ENCODE measurements at places on chromosomes 12 and 14. TPM values are rescaled to one million over a fixed set of nuclear protein-coding genes. Genes with fewer than 3 reads are reported as not detected.
A peak's percentile ranks its signal among the peaks of the same experiment; 100 is the strongest.

DNA sequence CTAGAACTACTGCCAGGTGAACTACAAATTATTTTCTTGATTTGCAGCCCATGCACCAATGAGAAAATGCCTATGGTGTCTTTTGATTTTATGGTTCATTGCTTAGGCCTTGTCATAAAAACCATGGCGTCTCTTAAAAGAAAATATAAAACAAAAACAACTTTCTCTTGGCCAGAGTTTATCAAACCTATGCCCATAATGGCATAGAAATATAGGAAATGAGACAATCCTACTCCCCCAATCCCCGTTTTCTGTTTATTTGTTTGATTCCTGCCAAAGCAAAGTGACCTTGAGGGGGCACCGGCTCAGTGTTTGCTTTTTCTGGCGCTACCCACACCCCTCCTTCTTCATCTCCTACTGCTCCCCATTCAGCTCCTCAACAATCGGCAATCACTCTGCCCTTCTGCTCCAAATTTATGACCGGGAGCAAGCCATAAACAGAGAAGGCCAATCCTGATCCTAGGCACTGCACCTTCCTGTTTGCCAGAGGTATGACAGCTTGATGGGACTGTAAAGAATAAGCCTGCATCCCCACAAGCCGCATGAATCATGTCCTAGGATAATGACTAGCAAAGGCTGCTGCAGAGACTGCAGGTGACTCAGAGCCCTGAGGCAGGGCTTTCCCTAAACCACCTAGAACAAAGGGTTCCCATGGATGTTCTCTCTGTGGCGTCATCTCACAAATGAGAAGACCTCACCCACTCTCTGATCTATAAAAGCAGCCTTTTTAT is 874.9 kb downstream of the NRXN3 start:
- DNase-seq: peak; percentile 12

GRCh38 chr12:102479939-102480338 is 424 bp downstream of the IGF1 start:
- no peak for DNase-seq

DNA sequence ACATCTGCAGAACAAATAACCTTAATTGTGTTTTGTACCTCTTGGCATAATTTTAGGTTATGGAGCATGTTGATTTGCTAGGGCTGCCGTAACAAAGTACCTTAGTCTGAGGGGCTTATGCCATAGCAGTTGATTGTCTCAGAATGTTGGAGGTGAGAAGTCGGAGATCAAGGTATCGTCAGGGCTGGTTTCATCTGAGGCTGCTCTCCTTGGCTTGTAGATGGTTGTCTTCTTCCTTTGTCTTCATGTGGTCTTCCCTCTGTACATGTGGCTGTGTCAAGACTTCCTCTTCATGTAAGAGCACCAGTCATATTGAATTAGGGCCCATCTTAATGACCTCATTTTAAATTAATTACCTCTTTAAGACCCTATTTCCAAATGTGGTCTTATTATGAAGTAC is 64.4 kb upstream of the PTHLH start:
- DNase-seq: no peak

DNA sequence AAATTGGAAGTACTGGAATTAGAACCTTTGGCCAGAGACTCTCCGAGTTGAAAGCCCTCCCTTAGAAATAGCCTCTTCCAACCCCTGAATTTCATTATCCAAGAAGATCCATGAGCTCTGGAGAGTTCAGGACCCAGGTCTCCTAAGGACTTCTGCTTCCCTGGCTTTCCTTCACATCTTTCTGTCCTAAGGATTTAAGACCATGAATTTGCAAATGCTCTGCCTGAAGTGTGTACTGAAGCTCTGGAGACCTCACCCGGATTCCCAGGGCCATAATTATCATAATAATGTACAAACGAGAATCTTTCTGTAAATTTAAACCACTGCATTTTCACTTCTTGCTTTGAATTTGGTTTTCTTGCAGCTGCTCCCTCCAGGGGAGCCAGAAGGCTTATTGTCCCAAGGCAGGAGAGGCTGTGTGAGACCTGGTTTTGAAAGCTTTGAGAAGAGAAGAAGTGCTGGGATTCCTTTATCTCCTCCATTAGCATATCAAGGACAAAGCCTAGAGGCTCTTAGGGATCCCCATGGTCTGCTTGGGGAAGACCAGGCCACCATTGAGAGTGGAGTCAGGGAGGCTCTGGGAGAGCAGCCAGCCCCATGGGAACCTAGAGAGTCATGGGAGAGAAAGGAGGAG is 41.1 kb downstream of the GLRX5 start:
- DNase-seq: peak; percentile 53

FGF6 gene
- not detected for total RNA-seq

LALBA gene
- total RNA-seq: not detected

- DNase-seq: peak; percentile 75
Measured at GRCh38 chr14:60485598-60486251, at the start of gene C14orf39. TSS of gene C14orf39 (minus strand) at chr14:60486063. CDS start at chr14:60485078, 985 bp downstream.

POTEG gene
- total RNA-seq: not detected

- DNase-seq: peak; percentile 48
Measured at GRCh38 chr14:102539544-102540314, 30.2 kb upstream of the ANKRD9 start.

C3AR1 gene
- not detected for total RNA-seq

DNA sequence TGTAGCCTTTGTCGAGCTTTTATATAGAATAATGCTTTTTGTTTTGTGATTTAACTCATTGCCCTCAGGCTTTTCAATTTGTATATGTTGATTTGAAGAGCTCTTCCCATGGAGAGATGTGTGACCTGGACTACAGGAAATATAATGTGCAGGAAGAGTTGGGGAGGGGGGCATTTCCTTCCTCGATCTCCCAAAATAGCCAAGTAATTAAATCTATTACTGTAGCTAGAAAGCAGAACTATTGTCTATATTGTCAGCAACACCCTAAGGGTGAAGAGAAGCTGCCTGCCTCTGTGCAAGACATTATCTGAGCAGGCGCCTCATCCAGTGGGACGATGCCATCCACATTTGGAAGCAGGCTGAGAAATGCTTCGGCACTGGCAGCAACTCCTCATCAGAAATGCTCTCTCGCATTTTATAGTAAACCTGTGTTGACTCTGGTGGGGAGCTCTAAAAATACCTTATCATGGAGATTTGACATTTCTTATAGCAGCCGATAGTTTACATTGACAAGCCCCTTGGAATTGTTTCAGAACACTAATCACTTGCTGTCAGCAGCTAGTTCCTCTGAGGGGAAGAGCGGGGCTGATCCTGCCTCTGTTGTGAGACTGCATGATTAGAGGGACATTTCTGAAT is 392.5 kb upstream of the RGS6 start:
- no peak for DNase-seq

SIRT4 gene
- 4.1 TPM for total RNA-seq

- no peak for DNase-seq
Measured at GRCh38 chr12:109999983-110000505, 814 bp downstream of the ANKRD13A start.

HOXC6 gene
- total RNA-seq: not detected

DNA sequence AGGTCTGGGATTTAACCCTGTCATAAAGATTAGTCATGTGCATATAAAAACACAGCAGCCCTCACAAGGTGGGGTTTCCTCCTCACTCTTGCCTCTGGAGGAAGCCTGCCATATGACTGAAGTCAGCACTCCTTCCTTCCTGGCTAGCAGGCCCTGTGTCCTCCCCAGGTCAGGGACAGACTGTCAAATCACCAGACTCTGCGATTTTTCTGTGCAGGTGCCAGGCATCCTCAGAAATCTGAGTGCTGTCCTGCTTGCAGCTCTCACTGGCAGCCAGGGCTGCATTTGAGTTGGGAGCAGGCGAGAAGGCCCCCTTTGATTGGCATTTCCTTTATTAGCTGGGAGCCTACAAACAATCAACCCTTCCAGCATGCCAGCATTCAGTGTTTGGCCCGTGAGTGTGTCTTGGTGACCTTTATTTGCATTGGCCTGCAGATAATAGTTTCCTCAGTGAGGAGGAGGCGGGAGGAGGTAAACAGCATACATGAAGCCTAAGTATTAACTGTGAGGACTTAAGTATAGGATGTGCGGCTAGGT is 183.8 kb upstream of the ARHGAP5 start:
- no peak for DNase-seq

DNA sequence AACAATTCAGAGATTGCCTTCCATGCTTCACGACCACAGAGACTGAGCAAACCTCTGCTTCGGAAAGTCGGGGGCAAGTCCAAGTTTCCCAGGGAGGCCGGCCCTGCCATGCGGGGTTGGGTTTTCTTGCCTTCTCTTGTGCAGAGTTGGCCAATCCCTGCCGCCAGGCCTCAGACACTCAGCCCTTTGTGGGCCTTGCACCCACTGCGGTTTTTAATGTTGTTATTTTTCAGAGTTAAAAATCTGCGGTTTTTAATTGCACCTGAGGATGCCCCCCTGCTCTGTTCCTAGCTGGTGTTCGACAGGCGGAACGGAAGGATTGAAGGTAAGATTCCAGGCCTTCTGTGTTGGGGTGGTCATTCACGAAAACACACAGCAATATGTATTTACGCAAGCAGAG is 108.7 kb downstream of the CALM1 start:
- peak; percentile 61 for DNase-seq

DNA sequence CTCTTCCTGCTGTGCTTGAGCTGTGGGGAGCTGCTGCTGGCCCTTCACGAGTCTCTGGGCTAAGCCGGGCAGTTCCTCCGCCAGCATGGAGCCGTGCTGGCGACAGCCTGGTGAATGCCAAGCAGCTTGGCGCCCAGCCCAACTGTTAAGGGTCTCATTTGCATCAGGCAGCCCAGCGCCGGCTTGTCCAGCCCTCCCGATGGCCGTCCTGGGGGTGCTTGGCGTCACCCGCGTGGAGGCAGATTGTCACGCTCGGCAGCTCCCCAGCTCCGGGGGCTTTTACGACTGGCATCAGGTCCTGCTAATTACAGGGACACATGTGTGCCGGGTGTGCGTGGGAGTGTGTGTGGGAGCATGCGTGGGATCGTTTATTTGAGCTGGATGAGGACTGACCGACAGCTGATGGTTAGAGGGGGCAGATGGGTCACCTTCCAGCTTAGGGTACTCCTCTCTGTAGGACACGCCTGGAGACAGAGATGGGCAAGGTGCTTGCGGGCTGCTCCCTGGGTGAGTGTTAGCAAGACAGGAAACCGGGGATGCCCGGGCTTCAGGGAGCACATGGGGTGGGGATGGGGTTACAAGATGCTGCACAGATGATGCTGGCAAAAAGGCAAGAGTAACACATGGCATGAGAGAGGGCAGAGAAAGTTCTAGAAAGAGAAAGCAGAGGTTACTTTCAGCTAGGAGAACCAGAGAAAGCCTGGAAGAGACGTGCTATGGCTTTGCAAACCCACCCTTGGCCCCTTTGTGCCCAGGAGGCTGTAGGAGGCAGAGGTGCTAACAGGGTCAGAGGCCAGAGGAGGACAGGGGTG is 64.1 kb downstream of the KIF26A start:
- DNase-seq: no peak

- DNase-seq: no peak
Measured at GRCh38 chr12:24739106-24739779, 209.7 kb downstream of the BCAT1 start.

ESR2 gene
- total RNA-seq: 0.07 TPM

SRRM4 gene
- 0.76 TPM for total RNA-seq

GRCh38 chr12:131681257-131681620 is 29.7 kb upstream of the SFSWAP start:
- DNase-seq: no peak

SMIM41 gene
- not detected for total RNA-seq

DNA sequence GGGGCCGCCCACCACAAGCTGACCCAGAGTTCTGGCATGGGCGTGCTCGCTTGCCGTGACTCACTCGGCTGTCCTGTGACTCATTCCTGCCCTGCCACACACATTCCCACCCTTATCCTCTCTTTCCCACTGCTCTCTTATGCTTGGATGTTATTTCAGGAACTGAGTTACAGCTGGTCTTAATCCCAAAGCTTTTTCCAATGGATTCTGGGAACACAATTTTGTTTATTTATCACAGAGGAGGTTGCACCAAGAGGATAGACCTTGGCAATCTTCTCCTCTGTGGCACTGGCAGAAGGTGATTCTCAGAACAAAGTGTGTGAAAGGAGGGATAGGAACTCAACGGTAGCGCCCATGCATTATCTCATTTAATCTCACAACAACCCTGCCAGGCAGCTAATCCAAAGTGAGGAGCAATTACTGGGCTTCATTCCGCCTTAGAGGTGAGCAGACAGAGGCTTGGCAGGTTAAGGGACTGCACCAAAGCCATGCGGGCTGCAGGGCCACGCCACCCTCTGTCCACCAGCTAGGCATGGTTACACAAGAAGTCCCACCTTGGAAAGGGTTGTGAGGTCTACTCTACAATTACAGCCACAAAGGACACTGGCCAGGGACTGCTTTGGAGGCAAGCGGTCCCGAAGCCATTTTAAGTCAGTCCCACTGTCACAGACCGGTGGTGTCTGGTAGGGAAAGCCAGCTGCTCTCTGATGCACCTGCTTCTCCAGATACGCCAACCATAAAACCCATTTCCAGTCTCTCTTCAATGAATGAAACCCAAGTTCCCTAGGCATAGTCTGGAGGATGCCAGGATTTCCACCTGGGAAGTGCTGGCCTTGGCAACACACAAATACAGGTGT is 32.9 kb downstream of the SYNE3 start:
- DNase-seq: no peak

GRCh38 chr12:6489449-6489848 is 3.6 kb downstream of the MRPL51 start:
- DNase-seq: no peak

- no peak for DNase-seq
Measured at GRCh38 chr14:69643430-69644200, 32.2 kb downstream of the SUSD6 start.

- DNase-seq: peak; percentile 54
Measured at GRCh38 chr12:1544996-1545700, 49.2 kb downstream of the FBXL14 start.

RTN1 gene
- total RNA-seq: 3.7 TPM

DNA sequence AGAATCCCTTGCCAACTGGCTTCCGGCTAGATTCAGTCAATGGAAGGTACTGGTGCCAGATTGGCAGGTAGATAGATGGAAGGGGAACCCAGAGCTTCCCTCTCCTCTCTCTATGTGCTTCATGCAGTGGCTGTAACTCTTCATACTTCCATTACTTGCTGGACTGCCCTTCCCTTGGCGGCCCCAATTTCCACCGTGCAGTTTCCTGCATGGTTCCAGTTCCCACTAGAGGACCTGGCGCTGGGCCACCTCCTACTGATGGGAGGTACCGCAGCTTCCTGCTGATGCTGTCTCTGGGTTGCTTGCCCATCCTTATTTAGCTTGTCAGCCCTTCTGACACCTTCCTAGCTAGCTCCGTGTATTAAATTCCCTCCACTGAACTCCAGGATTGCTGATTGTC is 226.4 kb downstream of the ANO2 start:
- DNase-seq: no peak

- peak; percentile 41 for DNase-seq
Measured at GRCh38 chr14:67428501-67429031, 16.6 kb upstream of the PLEK2 start.

- DNase-seq: no peak
Measured at GRCh38 chr14:91477388-91477787, 32.7 kb downstream of the PPP4R3A start.

Measured in H7 (cell line).